ENCODE measurements at places on chromosomes 3 and 15.

DNA sequence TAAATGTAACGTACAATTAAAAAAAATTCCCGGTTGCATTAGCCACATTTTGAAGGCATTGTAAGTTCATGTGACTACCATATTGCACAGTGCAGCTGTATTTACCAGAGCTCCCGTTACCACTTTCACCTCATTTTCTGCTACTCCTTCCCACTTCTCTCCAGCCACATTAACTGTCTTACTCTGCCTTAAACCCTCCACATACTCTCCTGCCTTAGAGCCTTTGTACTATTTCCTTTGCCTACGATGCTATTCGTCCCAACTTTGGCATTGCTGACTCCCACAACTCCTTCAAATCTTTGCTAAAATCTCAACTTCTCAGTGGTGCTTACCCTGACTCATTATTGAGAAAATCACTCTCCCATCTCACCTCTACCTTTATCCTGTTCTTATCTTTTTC lies 115.2 kb downstream of the CADM2 start:
- no peak for DNase-seq

DNA sequence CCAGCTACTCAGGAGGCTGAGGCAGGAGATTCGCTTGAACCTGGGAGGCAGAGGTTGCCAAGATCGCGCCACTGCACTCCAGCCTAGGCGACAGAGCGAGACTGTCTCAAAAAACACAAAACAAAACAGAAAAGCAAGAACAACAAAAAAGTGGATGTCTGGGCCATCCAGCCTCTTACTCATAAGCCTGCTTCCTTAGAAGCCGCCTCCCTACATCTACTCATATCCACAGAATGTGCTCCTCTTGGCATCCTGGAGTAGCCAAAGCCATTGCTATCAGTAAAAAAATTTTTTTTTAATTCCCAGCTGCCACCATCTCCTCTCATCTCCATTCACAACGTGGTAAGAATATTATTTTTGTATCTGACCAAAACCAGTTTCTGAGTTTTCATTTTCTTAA lies 10.8 kb downstream of the ZSCAN2 start:
- no peak for DNase-seq

DNA sequence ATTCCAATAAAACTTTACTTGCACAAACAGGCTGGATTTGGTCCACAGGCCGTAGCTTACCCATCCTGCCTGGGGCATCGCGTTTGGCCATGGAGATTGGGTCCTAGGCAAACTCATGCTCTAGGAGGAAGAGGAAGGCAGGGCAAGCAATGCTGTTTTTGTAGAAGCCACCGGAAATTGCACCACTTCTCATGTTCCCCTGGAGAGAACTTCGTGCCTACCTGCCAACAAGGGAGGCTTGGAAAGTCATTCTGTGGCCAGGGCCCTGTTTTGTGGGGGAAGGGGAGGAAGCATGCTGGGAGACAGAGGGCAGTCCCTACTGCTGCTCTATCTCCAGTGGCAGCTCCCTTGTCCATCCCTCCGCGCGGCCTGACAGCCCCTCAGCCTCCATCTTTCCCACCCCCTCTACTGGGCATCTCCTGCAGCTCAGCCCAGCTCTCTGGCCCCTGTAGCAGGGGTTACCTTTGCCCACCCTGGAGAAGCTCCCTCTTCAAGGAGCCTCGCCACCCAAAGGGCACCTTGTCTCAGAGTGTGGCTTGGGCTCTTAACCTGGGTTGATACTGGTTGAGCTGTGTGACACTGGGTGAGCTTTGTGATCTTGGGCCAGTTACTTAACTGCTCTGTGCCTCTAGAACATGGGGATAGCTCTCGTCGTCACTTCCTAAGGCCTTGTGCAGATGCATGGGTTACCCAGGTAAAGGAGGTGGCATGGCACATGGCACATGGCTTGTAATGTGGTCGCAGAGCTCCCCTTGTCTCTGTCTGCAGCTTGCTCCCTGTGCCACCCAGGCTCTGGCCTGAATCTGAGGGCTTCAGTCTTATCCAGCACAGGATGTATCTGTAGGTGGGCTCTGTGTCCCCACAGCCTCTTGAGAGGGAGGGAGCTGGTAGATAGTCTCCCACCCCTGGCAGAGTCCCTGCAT lies 6.1 kb downstream of the ABTB1 start:
- no peak for DNase-seq

- no peak for DNase-seq
These were observed 81.7 kb downstream of the RYR3 start for GRCh38 chr15:33392453-33392852.

DNA sequence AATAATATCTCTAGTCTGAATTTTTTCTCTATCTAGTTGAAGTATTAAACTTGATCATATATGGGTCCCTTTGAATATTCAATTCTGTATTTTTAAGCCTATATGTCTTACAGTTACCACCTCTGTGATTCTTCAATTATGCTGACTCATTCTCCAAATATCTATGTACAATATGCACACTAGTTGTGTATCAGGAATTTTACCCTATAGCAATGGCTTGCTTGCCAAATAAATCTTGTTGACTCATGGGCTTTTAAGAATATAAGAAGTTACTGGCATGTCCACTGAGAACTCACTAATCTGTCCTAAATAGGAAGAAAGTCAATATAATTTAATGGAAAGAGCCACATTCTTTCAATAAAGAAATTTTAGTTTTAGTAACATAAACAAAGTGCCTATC lies 656.3 kb downstream of the RBMS3 start:
- no peak for DNase-seq

GRCh38 chr3:12471241-12471640 lies 13.0 kb upstream of the TSEN2 start:
- DNase-seq, result no peak

DNA sequence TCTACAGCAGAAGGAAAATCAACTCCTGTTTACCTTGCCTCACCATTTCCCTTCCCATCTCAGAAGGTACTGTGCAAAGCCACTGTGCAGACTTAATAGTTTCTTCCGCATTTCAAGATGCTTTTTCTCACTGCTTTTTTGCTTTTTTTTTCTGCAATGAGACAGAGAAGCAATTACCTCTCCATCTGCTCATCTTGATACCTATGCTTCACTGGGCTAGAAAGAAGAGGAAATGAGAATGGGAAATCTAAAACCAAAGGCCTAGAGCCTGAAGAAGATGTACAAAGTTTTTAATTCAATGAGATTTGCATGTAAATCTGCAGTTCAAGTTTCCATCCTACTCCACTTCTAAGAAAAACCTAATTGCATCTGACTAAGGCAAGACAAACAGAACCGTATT lies 238.1 kb upstream of the SETMAR start:
- DNase-seq, result no peak

GRCh38 chr3:16993227-16993626 lies 108.5 kb downstream of the PLCL2 start:
- DNase-seq, result no peak

DNA sequence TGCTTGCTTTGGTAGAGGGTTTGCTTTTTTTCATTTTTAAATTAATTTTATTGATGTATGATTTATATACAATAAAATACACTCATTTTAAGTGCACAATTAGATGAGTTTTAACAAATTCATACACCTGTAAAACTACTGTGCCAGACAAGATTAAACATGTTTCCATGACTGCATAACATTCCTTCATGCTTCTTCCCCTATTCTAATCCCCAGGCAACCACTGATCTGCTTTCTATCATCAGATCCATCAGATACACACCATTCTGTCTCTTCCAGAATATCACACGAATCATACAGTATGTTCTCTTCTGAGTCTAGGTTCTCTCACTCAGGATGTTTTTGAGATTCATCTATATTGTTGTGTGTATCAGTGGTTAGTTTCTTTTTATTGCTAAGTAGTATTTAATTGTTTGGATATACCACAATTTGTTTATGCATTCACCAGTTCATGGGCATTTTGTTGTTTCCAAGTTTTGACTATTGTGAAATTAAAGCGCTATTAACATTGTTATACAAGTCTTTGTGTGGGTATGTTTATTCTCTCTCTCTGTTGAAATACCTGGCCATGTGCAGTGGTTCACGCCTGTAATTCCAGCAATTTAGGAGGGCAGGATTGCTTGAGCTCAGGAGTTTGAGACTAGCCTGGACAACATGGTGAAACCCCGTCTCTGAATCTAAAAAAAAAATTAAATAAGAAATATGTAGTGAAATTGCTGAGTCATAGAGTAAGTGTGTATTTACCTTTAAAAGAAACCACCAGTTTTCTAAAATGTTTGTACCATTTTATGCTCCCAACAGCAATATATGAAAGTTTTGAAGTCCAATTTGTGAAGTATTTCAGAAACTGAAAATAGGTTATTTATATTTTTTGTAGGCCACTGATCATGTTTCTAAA lies 7.0 kb upstream of the TFG start:
- DNase-seq, result no peak

DNA sequence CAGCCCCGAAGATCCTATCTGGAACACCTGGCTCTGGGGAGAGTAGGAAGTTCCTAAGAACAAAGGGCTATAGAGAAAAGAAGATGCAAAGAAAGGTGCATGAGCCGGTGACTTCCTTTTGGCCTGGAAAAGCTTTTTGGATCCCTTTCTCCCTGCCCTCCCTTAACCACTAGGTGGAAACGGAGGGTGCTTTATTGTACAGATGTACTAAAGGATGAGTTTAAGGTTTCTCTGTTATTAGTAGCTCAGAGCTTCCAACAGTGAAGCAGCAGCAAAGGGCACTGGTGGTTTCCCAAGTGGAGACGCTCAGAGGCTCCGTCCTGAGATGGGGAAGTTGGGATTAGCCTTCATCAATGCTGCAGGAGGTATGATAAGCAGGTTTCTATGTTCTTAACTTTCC lies 5.9 kb upstream of the ADGRG7 start:
- DNase-seq, result no peak
